Activated naive CD4-positive, alpha-beta T cell treated with anti-CD3 and anti-CD28 coated beads, Interleukin-2, amount 10 ng/mL, durations not matched to agents 7 days and 5 days (primary cell): ENCODE measurements at places on chromosomes 6 and 20.
A peak's percentile ranks its signal among the peaks of the same experiment; 100 is the strongest.

DNA sequence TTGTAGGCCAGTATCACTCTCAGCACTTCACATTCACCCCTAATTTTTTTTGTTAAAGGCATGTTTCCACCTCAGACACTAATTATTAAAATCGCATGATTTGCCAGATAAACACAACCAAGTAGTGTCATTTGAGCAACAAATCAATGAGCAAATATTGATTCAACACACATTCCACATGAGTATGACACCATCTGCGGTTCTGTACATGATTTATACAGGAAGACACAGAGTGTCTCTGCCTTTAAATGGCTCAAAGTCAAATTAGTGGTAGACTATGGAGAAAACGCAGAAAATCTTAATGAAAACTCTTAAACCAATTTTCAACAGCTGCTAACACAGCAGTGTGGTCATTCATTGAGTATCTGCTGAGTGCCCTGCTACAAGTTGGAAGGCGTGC, 300.2 kb downstream of the SOX4 start:
- no peaks in the 10 kb centered on the region for H3K4me1 ChIP-seq
- H3K27ac ChIP-seq, result no peak overlapping the region
- no peak for DNase-seq
- H3K27me3 ChIP-seq, result no peaks in the 10 kb centered on the region
- H3K36me3 ChIP-seq, result no peaks in the 10 kb centered on the region

GRCh38 chr6:75102301-75102700, 103.6 kb downstream of the COL12A1 start:
- H3K27me3 ChIP-seq, result no peaks in the 10 kb centered on the region
- H3K4me3 ChIP-seq, result no peak overlapping the region
- H3K27ac ChIP-seq, result no peak overlapping the region
- H3K36me3 ChIP-seq, result no peaks in the 10 kb centered on the region
- no peaks in the 10 kb centered on the region for H3K4me1 ChIP-seq

DNA sequence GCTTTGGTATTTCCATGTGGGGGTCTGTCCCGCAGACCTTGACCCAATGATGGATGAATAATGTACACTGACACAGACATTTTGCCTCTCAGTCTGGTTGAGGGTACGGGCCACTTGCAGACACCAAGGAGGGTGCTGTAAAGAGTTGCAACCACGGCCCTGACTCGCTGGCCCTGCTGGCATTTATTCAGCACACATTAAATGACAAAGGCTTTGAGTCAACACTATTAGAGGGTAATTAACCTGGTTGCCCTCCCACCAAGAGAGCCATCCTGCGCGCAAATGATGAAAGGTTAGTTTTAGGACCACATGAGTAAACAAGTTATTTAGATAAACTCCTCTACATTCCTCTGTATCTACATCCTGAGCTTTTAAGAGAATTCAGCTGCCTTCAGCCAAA, 308.9 kb upstream of the MMS22L start:
- no peak for DNase-seq
- H3K27ac ChIP-seq, result no peak overlapping the region
- no peaks in the 10 kb centered on the region for H3K27me3 ChIP-seq
- no peaks in the 10 kb centered on the region for H3K36me3 ChIP-seq
- no peak overlapping the region for H3K4me3 ChIP-seq

DNA sequence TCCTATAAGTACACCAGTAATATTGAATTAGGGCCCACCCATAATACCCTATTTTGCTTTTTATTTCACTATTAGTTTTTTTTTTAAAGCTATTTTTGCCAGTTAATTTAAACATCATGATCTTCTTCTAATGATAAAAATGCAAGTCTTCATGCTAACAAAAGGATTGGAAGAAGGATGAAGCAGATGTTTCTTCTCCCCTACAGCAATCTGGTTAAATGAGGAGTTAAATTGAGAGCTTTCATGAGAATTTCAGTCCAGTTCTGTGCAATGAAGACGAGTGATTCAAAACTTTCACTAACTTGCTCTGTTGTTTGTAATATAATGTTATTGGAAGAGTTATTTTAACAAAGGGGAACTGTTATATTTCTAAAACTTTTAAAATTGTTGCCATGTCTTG, 3.4 kb downstream of the HMGN4 start:
- no peak overlapping the region for H3K27ac ChIP-seq
- H3K27me3 ChIP-seq, result no peaks in the 10 kb centered on the region
- H3K4me3 ChIP-seq, result no peak overlapping the region
- no peak for DNase-seq
- H3K36me3 ChIP-seq, result peaks cover 47% of the 10 kb centered on the region
- H3K4me1 ChIP-seq, result peaks cover 51% of the 10 kb centered on the region

DNA sequence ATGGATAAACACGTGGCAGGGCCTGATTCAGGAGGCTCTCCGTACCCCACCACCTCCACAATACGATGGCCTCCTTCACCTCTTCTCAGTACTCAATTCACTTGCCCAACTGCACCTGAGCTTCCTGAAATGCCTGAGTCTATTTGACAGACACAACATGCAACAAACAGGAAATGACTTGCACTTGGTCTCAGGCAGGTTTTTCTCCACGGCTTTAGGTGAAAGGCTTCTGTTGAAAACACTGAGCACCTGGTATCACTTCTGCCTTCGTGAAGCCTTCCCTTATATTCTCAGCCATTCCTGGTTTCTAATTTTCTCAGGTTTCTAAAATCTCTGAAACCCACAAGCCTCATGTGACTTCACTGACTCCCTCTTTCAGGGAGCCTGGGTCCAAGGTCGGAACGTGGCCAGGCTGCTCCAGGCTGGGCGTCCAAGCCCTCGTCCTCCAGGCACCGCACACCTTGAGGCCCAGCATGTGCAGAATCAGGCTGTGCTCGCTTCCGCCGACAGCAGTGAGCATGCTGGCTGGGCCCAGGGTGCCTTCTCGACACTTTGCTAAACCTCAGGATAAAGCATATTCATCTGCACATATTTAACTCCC, 34.7 kb downstream of the TAF4 start:
- H3K27me3 ChIP-seq, result no peaks in the 10 kb centered on the region
- DNase-seq, result peak; percentile 61
- H3K36me3 ChIP-seq, result peaks cover 5% of the 10 kb centered on the region
- H3K27ac ChIP-seq, result peak overlapping the region; percentile 92

DNA sequence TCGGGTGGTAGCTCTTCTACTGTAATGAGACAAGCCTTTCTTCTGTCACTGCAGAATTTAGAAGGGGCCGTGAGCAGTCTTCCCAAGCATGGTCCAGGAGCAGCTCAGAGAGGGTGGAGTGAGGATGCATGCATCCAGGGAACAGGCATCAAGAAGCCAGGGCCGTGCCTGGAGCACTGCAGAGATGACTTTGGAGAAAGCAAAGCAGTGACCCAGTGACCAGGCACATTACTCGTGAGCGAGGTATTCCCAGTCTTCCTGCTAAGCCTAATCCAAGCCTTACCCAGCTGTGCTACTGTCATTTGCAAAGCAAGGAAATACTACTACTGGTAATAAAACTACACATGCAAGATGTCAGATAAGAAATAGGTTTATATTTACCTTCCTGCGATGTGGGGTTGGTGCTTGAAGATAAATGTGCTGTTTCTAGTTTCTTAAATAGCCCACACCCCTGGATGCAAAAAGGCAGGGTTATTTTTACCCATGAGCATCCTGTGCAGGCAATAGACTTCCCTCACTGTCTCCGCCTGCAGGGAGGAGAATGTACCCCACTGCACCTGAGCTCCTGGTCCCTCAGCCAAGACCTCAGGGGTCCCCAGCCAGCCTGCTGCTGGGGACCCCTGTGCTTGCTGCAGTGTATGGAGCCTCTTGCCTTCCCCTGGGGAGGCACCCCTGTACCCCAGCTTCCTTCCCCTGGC, 62.9 kb downstream of the SSR1 start:
- no peaks in the 10 kb centered on the region for H3K27me3 ChIP-seq
- H3K36me3 ChIP-seq, result peaks cover 23% of the 10 kb centered on the region
- no peaks in the 10 kb centered on the region for H3K4me1 ChIP-seq
- no peak for DNase-seq
- H3K27ac ChIP-seq, result no peak overlapping the region

- no peak overlapping the region for H3K4me3 ChIP-seq
- peak overlapping the region; percentile 49 for H3K27ac ChIP-seq
- no peaks in the 10 kb centered on the region for H3K36me3 ChIP-seq
- peaks cover 13% of the 10 kb centered on the region for H3K4me1 ChIP-seq
Measured at GRCh38 chr6:43255408-43256054, 12.2 kb downstream of the TTBK1 start.

- H3K27me3 ChIP-seq, result peaks cover 12% of the 10 kb centered on the region
- H3K36me3 ChIP-seq, result peaks cover 1% of the 10 kb centered on the region
- no peak for DNase-seq
- H3K27ac ChIP-seq, result no peak overlapping the region
Measured at GRCh38 chr6:111971181-111971841, 82.6 kb upstream of the CCN6 start.

GRCh38 chr6:161228921-161229591, 44.8 kb downstream of the AGPAT4 start:
- peaks cover 18% of the 10 kb centered on the region for H3K36me3 ChIP-seq
- H3K4me3 ChIP-seq, result no peak overlapping the region
- peaks cover 45% of the 10 kb centered on the region for H3K4me1 ChIP-seq
- no peaks in the 10 kb centered on the region for H3K27me3 ChIP-seq

DNA sequence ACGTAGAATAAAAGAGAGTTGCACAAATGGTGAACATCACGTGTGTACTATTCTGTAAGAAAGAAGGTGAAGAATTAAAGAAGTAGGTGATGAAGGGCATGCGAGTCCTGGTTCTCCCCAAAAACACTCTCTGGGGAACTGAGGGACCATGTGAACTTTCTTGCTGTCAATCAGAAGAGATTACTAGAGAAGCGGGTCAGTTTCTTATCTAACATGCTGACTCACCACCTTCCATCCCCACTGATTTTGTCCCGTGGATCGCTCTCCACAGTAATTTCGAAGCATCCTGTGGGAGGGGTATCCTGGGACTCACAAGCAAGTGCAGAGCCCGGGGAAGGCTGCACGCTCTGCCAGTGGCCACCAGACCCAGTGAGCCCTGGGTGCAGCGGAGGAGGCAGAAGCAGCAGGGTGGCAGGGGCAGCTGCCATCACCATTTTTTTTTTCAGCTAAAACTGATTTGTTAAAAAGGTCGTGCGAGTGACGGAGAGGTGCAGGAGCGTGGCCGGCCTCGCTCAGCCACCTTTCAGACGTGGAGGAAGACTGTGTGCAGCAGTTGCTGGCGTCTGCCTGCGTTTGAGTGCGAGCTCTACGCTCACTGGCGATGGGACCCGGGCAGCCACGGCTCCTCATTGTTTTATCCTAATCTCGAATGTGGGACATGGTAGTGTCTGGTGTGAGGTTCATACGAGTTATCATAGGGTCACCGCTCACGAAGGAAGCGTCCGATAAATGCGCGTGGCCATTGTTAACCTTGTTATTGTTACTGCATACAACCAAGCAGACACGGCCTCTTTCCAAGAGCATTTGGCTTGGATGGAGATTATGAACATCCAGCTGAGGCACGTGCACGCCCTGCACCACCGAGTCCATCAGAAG, 28.0 kb upstream of the SLCO4A1 start:
- no peak for DNase-seq
- peaks cover 32% of the 10 kb centered on the region for H3K4me1 ChIP-seq
- no peak overlapping the region for H3K4me3 ChIP-seq
- H3K27ac ChIP-seq, result no peak overlapping the region
- H3K36me3 ChIP-seq, result no peaks in the 10 kb centered on the region

DNA sequence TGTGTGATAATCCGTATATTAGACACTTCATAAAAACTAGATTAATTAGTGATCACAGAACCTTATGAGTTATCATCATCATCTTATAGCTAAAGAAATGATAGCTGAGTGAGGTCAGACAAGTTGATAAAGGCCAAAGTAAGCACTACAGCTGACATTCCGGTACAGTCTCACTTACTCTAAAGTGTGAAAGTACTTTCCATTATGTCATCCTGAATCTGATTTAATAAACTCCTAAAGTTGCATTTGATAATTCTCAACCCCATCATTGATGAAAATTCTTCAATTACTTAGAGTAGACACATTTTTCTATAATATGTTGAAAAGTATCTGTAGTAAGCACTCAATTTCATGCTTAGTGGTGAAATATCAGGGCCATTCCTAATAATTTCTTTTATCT, 385.2 kb upstream of the CHD6 start:
- H3K4me3 ChIP-seq, result no peak overlapping the region
- no peaks in the 10 kb centered on the region for H3K27me3 ChIP-seq
- H3K4me1 ChIP-seq, result no peaks in the 10 kb centered on the region
- H3K36me3 ChIP-seq, result no peaks in the 10 kb centered on the region

DNA sequence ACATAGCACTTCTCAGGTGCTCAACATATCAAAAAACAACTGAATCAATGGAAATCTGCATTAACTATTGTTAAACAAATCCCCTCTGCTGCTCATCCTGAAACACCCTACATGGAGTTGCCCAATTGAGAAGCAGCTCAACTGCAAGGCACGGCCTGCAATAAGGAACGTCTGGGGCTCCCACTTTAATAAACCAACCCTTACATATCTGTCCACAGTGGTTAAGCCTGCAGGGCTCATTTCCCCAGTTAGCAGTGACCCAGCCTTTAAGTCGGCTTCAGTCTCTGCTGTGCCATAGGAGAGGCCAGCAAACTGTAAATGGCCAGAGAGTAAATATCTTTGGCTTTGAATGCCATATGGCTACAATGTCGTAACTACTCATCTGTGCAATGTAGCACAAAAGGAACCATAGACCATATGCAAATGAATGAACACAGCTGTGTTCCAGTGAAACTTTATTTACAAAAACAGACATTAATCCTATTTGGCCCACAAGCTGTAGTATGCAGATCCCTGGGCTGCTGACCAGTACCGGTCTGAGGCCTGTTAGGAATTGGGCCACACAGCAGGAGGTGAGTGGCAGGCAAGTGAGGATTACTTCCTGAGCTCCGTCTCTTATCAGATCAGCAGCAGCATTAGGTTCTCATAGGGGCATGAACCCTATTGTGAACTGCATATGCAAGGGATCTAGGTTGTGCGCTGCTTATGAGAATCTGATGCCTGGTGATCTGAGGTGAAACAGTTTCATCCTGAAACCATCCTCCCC, 522.7 kb upstream of the CDH4 start:
- H3K27me3 ChIP-seq, result no peaks in the 10 kb centered on the region
- H3K27ac ChIP-seq, result no peak overlapping the region
- DNase-seq, result no peak
- H3K4me3 ChIP-seq, result no peak overlapping the region

- no peaks in the 10 kb centered on the region for H3K36me3 ChIP-seq
- no peaks in the 10 kb centered on the region for H3K27me3 ChIP-seq
Measured at GRCh38 chr6:119979862-119980261, 630.3 kb upstream of the MAN1A1 start.

- peaks cover 20% of the 10 kb centered on the region for H3K27me3 ChIP-seq
- no peaks in the 10 kb centered on the region for H3K36me3 ChIP-seq
- no peak overlapping the region for H3K27ac ChIP-seq
- no peak for DNase-seq
- no peak overlapping the region for H3K4me3 ChIP-seq
Measured at GRCh38 chr6:56862415-56863175, 92.3 kb upstream of the BEND6 start.
